ENCODE measurements at places on chromosomes 16 and 17.

DNA sequence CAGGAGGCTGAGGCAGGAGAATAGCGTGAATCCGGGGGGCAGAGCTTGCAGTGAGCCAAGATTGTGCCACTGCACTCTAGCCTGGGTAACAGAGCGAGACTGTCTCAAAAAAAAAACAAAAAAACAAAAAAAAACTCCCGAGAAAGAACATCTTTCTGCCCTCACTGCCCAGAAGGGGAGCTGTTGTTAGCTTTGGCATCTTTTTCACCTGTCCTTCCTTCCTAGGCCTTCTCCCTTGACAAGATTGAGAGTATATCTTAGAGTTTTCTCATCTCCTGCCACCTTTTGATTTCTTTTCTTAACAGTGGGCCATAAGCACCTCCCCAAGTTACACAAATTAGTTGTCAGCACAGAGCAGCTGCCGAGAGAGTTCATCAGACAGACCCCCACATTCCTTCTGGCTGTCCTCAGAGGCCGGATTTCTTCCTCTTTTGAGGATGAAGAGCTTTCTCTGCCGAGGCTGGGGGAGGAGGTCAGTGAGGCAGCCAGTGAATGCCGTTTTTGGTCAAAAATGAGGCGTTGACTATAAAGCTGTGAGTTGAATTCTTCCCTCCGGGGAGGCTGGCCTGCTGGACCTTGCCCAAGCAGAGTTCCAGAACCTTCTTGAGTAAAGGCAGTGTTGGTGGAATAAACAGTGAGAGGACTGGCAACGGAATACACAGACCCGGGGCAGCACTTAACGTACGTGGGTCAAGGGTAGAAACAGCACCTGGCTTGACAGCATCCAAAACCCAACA, 127.0 kb downstream of the ABCC6 start:
- DNase-seq: no peak

- DNase-seq: no peak
Measured at GRCh38 chr17:72865954-72866353, 226.5 kb downstream of the SLC39A11 start.

GRCh38 chr17:65852911-65853310, 291.5 kb upstream of the AXIN2 start:
- DNase-seq: no peak

DNA sequence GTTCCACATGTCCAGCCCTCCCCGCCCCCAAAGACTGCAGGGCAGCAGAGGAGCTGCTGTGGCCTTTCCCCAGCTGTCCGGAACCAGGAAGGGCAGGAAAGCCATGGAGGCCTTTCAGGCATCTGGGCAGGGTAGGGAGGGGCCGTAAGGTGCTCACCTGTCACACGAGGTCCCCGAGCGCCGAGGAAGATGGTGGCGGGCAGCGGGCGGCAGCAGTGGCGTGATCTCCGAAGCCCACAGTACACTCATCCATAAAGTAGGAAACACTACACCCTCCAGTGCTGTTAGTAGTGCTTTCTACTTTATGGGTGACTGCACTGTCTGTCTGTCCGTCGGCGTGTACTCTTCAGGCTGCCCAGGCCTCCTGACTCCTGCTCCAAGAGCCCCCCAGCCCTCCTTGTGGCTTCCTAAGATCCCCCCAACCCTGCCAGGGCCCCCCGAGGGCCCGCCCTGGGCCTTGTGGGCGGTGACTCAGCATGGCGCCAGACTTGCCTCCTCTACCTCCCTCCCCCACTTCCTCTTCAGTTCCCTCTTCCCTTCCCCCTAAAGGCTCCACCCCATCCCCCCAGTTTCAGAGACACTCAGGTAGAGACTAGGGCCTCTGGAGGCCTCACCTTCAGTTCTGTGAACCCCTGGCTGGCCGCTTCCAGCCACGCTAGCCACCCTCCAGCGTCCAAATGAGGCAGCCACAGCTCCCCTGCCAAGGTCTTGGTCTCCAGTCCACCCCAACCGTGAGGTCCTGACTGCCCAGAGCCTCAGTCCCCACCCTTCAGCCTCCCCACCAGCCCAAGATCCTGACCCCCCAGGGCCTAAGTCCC, 2.6 kb upstream of the TSPOAP1 start:
- peak; percentile 78 for DNase-seq

DNA sequence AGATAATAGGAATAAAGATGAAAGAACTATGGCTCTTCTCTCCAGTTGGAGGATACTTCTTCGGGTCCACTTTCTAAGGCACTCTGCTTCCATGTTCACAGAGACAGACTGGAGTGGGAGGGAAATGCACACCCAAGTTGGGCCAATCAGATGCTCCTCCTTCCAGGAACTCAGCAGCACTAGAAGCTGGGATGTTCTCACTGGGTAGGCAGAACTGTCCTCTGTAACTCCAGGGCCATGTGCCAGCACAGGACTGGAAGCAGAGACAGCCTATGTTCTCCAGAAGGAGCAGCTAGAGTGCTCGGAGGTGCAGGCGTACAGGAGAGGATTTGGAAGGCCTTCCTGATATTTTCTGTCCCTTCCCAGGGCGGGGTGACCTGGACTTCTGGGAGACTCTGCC, 49.9 kb upstream of the SREBF1 start:
- no peak for DNase-seq

DNA sequence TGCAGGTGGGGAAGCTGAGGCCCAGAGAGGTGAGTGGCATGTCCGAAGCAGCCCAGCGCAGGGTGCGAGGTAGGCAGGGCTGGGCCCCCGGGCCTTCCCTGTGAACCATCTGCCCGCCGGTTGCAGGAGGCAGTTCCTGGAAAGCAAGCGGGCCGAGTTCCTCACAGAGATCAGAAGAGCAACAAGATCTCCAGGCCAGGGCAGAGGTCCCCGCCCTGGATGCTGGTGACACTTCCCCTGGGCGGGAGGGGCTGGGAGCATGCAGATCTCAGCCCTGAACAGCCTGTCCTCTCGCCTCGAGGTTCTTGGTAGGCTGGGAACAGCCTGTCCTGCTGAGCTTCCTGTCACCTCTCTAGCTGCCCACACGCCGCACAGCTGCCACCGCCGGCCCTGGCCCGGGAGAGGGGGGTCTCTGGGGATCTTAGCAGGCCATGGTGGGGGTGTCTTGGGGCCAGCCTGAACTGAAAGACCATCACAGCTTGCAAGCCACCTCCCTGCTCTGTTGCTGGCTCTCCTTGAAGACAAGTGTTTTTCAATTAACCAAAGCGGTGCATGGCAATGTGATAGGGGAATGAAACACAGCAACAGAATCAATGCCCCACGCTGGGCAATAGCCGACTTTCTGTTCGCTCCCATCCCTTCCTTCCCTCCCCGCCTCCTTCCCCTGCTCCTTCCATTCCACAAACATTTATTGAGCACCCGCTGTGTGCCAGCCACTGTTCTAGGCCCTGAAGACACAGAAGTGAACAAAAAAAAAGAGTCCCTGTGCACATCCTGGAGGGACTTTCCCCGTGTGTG, 31.7 kb downstream of the SOCS1 start:
- peak; percentile 49 for DNase-seq

DNA sequence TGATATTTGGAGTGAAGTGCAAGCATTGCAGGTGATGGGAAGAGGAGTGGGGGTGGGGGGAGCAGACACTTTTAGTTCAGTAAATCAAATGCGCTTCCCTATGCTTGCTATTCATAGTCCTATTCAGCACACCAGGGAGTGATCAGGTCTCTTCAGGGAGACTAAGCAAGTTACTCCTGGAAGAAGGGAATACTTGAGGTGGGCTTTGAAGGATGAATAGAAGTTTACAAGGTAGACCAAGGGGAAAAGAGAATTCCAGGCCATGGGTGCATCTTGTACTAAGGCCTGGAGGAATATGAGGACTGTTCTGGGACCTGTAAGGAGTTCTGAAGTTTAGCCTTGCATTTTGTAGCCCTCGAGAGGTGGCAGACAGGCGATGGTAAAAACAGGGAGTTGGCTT, 40.1 kb upstream of the LGALS9 start:
- DNase-seq: no peak

- no peak for DNase-seq
Measured at GRCh38 chr17:40501499-40501911, at the start of gene TNS4. TSS of gene TNS4 (minus strand) at chr17:40501623. CDS start at chr17:40496425, 5,198 bp downstream.

DNA sequence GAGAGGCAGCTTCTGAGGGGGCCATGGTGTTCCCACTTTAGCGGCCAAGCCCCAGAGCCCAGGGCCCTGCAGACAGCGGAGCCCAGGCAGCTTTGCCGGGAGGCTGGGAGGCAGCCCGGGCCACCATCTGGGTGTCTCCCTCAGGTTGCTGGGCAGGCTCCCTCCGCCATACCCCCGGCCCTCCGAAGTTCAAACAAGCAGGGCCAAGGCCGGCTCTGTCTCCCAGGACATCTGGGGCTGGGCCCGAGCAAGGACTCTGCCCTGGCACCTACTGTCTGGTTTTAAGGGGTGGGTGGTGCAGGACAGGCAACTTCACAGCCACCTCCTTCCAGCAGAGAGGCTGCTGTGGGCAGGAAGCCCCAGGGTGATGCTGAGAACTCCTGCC, 2.6 kb downstream of the DUS1L start:
- no peak for DNase-seq

DNA sequence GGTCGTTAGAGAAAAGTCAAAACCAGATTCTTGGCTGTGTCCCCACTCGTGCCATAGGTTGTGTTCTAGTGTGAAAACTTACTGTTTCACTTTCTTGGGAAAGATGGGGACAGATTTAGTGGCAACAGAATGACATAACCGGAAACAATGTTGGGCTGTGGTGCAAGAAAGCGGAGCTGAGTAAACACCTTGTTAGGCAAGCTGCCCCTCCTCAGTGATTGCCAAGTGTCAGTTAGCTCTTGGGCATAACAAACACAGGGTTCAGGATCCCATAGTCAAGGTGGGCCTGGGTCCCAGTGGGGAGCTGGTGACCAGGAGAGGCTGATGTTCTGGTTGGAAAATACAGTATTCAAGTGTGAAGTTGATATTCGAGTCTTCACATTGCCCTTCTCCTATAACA, 15.4 kb downstream of the UBN1 start:
- no peak for DNase-seq

- no peak for DNase-seq
Measured at GRCh38 chr16:62224646-62225209, 188.5 kb upstream of the CDH8 start.

DNA sequence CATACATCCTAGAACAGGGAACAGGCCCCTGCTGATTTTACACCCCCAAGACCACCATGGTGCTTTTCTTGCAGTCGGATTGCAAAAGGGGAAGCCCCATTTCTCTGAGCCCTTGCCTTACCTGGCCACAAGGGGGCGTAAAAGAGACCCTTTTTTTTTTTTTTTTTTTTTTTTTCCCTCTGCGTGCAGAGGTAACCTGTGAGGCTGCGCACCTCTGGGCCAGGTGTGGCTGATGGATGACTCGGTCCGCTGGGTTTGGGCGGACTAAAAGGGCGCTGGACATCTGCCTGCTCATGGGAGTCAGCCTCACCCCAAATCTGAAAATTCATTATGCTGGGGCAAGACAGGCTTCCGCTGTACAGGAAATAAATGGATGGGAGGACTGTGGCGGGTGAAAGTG, 281.0 kb downstream of the CBLN1 start:
- DNase-seq: no peak

DNA sequence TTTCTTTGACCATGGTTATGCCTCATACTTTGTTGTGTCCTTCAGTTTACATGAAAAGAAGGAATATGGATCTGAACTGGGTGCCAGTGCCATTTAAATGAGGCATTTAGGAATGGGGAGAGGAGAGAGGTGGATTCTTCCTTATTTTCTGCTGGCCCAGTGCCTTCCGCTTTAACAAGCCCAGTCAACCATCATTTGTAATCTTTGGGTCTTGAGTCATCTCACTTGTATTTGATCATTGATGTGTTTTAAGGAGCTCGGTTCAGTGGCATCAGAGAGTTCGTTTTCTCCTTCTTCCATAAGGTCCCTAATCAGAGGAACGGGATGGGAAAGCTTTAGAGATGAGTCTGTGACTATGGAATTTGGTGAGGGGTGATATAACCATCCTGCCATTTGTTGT, 334.9 kb downstream of the WWOX start:
- DNase-seq: no peak
